ENCODE measurements at places on chromosomes 7 and 10.

DNA sequence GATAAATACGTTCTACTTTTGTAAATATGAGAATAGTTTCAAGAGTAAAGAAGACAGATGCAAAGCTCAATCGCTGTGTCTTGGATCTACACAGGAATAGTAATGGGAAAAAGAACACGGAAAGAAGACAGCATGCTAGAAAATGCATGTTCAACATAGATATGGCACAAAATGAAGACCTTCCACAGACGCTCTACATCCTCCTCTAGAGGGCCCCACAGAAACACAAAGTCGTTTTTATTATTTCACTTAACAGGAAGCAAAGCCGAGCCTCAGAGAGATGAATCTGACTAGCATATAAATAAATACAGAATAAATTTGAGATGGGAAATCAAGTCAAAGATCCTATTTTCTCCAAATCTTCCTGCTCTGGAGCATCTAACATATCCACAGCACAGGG is 292.6 kb downstream of the PARD3 start:
- no peak for DNase-seq

DNA sequence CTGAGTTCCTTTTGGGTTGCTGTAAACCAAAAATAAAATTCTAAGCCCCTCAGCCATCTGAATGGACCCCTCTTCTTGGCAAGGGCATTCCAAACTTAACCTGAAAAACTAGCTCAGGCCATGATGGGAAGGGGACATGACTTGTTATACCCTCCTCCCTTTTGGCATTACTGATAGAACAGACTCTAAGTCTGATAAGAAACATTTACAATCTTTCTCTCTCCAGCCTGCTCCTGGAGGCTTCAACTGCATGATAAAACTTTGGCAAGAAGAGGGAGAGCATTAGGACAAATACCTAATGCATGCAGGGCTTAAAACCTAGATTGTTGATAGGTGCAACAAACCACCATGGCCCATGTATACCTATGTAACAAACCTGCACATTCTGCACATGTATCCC is 40.9 kb upstream of the ATOH7 start:
- DNase-seq, result no peak

DNA sequence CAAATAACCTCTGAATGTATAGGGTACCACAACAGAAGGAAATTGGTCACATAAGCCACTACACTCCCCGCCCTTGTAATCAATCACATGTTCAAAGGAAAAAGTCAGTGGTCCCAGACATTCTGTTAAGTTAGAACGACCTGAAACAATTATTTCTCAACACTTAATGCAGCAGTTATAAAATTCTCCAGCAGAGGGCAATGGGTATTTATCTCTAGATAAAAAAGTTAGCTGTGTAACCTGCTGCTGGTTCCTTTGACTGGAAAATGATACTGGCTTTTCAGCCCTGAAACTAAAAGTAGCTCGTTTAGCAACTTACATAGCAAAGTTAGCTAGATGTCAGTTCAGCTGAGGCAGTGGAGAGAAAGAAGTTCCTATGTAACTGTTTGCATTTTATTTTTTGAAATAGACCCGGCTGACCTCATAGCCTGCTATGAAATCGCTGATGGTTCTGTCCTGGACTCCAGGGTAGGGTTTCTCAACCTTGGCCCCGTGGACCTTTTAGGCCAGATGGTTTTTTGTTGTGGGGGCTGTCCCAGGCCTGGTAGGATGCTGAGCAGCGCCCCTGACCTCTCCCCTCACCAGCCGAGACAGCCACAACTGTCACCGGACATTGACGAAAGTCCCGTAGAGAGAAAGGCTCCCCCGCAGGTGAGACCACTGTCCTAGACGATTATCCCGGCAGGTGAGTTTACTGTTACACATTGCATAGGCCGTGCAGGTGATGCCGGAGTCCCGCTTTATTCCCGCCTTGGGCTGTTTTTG is 40.2 kb upstream of the PROSER2 start:
- no peak for DNase-seq

- DNase-seq, result no peak
These were observed 11.9 kb downstream of the DPY19L1 start for GRCh38 chr7:35025369-35025870.

GRCh38 chr10:29130190-29130673 is 158.6 kb upstream of the LYZL1 start:
- DNase-seq, result no peak

DNA sequence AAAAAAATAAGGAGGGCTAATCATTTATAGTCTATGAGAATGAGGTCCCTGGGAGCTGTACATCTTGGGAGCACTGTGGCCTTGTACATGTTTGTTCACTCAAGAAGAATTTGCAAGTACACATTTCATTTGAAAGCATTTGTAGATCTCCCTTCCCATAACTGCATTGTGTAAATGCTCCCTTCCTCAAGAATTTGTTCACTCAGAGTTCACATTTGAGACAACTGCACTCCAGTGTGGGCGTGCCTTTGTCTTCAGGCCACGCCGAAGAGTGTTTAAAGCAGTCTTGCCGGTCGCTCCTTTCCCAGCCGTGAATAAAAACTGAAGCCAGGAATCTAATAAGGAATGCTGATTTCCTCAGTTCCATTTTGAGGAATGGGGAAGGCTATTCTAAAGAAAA is 291.1 kb upstream of the LYZL1 start:
- no peak for DNase-seq

DNA sequence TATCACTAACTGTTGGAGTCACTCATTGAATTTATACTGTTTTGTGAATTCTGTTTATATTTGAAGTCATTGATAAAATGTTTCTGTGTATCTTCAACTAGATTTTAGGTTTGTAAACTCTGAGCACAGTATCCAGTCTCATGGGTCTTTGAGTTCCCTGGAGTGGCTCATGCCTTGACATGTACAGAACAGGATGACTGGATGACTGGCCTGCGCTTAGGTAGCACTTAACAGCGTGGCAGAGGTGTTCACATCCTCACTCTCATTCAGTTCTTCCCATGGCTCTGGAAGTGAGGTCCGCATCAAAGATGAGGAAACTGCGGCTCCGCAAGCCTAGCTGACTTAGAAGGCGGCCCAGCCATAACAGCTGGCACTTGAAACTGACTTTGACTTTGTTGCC is 576.9 kb downstream of the SUGCT start:
- no peak for DNase-seq

GRCh38 chr10:61215246-61215645 is 237.9 kb downstream of the TMEM26 start:
- no peak for DNase-seq

DNA sequence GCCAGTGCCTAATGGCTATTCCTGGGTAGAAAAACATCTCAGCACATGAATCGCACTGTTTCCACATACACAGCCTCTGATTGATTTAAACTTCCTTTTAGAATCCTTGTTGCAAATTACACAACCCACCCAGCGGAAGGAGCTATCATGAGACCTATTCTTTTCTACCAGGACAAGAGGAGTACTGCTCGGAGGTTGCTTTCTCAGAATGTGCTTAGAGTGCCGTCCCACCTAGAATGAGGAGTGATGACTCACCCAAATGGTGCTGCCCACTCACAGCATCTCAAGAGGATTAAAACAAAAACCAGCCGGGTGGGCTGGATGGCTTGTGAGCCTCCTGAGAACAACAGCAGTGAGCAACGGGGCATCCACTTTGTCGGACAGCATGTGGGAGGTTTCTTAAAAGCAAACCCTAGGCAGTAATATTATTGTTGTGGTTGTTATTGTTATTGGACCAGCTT is 128.9 kb downstream of the DGKI start:
- DNase-seq, result no peak

DNA sequence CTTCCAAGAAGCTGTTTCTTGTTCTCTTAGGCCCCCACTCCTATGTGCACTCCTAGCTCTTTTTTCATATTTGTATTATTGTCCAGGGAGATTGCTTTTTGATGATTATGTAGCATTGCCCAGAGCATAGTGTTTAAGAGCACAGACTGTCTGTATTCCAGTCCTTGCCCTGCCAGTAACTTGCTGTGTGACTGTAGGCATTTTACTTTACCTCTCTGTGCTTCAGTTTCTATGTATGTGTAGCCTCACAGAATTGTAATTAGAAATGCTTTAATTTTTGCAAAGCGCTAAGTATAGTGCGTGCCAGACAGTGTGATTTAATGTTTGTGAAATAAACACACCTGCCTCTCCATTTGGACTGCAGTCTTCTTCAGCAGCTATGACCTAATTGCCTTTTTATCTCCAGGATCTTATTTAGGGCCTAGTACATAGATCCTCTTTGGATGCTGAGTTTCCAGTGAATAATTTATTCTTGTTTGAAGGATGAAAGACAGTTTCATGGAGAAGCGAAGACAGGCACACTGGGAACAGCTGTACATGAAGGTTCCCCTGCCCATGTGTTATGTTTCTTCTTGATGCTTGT is 1.4 kb downstream of the SEC23IP start:
- DNase-seq, result no peak

GRCh38 chr7:75891815-75892411 is 13.1 kb downstream of the RHBDD2 start:
- DNase-seq, result no peak

DNA sequence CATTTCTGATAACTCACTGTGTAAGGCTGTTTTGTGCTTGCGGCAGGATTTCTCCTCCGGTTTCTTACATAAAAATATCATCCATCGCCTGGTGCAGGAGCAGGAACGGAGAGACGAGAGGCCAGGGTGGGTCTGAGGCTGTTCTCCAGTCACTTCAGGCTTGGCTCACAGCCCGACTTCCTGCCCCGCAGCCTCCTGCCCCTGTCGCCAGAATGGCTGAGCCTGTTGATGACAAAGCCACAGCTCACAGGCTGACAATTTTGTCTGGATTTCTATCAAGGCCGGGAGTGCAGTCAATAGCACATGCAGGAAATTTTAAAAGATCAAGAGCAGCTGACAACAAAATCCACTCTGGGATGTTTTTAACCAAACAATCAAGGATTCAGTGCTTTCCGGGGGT is 229.7 kb upstream of the ZNF32 start:
- DNase-seq, result no peak

DNA sequence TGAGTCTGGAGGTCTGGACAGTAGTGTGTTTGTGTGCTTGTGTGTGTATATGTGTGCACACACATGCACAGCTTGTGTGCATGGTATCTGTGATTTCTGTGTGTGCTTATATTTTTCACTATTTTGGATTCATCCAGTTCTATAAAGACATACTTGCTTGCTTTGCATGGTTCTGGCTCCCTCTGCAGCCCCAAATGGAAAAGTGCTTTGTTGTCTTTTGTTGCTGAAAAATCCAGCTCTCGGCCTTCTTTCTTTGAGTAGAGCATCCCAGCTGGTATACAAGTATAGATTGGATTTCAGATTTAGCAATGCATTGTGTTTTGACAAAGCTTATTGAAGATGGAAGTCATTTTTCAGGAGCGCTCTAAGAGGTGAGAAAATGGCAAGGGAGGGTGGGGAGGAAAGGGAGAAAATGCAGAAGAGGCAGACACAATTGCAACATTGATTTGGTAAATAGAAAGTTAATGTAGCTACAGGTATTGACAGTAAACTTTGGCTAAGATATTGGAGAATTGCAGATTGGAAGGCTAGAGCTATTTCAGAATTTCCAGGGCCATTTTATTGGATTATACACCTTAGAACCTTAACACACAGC is 333.9 kb downstream of the AUTS2 start:
- peak; percentile 5 for DNase-seq

GRCh38 chr7:79506481-79506880 is 53.0 kb upstream of the MAGI2 start:
- DNase-seq, result peak; percentile 37

DNA sequence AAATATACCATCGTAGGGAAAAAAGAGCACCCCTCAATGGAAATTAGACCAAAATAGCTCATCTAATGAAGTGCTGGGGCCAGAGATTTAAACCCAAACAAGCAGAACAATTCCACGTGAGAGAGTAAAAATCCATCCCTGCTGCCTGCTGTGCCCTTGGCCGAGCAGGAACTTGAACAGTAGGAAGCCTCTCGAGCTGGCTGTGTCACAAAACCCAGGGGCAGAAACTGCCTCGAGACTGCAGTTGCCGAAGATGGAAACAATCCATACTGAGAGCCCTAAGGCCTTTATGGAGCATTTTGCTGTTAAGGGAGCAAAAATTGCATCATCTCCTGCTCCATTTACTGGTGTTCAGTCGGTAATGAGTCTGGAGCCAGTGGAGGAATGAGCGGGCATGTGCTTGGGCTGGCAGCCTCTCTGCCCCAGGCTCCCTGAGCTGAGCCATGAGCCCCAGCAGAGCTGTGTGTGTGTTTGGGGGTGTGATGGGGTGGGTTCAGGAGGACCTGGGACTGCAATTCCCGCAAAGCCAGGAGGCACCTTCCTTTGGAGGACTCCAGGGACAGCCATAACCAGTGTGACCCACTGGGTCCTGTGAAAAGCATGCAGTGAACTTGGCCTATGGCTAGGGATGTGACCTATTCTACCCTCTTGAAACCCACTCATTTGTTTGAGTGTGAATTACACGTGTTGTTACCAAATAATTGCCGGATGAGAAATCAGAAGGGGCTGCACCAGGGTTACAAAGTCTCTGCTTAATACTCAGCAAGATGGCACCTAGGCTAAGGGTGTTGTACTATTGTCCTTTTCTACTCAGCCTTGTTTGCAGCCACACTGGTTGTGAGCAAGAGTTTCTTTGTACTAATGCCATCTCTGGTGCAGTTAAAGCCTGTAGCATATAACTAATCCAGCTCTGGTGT is 58.3 kb downstream of the CDHR3 start:
- DNase-seq, result no peak

DNA sequence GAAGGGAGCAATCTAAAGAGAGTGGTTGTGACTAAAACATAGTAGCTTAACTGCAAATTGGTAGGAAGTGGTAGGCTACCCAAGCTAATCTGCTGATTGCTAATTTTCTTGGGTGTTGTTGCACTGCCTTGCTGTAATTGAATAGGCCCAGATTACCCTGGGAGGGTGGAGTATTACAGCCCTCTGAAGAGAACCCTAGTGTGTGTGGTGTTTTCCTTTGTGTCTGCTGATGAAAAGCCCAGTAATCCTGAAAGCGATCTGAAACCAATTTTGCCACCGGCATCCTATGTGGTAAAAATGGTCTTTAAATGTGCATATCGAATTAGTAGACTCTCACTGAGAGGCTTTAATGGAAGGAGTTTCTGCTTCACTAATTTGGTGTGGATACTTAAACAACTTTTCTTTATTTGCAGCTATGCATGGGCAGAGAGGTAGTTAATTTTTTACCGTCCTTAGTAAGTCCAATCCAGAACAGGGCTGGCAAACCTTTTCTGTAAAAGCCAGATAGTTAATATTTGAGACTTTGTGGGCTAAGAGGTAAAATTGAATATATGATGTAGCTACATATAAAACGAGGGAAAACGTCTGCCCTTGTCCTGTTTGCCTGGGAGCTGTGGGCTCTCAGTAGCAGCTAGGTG is 92.5 kb downstream of the CSTF2T start:
- DNase-seq, result no peak

- no peak for DNase-seq
These were observed 46.1 kb downstream of the PTPRN2 start for GRCh38 chr7:158541346-158542010.

GRCh38 chr10:95254629-95255028 is 36.2 kb downstream of the PDLIM1 start:
- DNase-seq, result no peak

DNA sequence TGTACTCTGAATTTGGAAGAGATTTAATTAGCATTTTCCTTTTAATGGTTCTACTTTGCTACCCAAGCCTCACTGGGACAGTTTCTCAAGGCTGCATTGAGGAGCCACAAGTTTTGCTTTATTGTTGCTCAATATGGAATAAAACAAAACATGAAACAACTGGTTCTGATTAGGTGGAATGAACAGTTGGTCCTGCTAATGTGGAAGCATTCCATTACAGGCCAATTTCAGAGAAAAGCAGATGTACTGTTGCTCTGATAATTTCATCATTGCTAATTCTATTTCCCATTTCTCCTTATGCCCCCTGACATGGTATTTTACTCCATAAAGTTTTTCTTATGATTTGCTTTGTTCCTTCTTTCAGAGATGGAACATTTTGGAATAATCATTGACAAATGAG is 66.0 kb upstream of the PAPSS2 start:
- DNase-seq, result no peak

- no peak for DNase-seq
These were observed 476.9 kb downstream of the KCNMA1 start for GRCh38 chr10:77160679-77161078.

Measured in non-pigmented ciliary epithelial cell (primary cell).